ENCODE measurements at places on chromosomes 2 and 18.

- peak; percentile 42 for DNase-seq
Observed at GRCh38 chr2:159968279-159968900, 94.0 kb downstream of the PLA2R1 start.

DNA sequence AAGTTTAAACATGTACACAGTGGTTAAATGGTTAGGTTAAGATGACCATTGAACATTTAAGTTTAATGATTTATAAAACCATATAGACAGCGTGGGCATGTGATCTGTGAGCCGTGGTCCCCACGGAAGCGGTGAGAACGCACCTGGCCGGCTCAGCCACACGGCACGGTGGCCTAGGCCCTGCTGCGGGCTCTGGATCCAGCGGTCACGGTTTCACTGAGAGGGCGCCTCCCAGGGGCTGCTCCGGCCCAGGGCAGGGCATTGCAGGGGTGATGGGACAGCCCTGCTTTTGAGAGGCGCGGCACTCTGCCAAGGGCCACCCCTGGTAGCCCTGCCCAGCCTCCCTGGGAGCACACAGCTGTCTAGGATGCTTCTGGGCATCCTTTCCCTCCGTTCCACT is 124.9 kb downstream of the RGPD3 start:
- DNase-seq, result no peak

DNA sequence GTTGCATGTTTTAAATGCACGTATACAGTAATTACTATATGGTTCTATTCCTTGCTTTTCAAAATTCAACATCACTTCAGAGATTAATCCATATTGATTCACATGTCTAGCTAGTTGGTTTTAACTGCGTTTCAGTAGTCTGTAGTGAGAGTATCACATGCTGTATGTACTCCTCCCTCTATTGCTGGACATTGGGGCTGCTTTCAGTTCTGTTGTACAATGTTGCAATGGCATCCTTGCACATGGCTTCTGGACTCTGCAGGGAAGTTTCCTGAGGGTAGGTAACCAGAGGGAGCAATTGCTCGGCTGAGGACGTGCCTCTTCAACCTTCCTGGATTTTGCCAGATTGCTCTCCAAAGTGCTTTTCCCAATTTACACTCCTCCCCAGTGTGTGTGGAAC is 10.7 kb upstream of the HPCAL1 start:
- no peak for DNase-seq

DNA sequence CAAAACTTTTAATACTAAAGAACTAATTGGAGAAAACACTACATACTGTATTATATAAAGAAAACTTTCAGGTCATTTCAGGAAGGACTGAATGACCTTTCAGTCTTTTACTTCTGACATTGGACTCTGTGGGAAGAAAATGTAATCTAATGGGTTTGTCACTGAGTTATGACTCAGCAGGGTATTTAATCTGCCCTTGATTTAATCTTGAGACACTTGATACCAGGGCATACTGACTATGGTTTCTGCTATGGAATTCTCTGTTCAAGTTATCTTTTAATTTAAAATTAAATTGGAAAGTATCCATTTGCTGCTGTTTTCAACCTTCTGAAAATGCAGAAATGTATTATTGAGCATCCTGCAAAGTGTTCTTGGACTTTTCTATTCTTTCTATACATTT is 354.2 kb upstream of the GALNT5 start:
- DNase-seq, result no peak

DNA sequence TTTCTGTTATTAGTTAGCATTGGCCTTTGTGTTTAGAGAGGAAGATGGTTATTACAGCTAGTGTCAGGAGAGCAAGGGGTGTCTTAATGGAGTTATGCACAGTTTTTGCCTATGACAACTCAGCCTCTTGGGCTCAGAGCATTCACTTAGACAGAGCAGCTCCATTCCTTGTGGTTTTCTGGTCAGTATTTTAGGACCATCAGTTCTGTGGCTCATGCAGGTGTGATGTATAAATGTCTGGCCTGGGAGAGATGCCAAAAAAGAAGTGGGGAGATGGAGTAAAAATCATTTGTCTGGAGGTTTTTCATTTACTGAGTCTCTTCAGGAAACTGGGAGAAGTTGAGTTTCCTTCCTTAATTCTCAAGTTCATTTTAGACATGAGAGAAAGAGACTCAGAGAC is 79.7 kb downstream of the PRKCE start:
- DNase-seq, result no peak

- no peak for DNase-seq
Observed at GRCh38 chr18:61651880-61652268, 240.9 kb downstream of the RNF152 start.

DNA sequence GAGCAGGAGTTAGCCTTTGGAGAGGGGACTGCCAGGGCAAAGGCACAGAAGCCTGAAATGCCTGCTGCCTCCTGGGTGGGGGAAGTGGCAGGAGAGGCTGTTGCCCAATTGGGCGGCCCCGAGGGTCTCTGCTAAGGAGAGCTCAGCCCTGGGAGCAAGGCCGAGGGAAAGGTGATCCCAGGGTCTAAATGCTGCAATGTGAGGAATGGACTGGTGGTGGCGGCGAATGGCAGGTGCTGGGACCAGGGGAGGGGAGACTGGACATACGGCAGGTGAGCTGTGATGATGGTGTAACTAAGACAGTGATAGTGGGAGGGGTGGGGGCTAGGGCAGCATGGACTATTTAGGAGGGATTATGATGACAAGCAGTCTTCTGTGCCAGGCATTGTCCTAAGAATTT is 104.0 kb downstream of the DYSF start:
- DNase-seq, result no peak

DNA sequence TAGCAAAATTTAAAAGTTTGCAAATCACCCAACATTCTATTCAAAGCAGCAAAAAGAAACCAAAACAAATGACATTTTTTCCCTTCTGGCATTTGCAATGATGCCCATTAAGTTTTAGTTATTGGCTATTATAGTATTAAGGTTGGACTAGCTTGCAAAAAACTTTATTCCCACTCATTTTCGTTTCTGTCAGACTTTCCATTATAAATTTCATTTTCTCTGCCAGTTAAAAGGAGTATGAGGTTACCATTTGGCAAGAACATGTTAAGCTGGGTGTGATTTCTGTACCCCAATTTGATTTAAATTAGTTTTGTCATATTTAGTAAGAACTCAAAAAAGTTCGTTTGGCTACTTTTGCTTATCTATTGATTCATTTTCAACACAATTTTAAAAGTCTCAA is 187.9 kb downstream of the TCF4 start:
- no peak for DNase-seq

- no peak for DNase-seq
Observed at GRCh38 chr2:10594011-10594410, 95.8 kb downstream of the NOL10 start.

DNA sequence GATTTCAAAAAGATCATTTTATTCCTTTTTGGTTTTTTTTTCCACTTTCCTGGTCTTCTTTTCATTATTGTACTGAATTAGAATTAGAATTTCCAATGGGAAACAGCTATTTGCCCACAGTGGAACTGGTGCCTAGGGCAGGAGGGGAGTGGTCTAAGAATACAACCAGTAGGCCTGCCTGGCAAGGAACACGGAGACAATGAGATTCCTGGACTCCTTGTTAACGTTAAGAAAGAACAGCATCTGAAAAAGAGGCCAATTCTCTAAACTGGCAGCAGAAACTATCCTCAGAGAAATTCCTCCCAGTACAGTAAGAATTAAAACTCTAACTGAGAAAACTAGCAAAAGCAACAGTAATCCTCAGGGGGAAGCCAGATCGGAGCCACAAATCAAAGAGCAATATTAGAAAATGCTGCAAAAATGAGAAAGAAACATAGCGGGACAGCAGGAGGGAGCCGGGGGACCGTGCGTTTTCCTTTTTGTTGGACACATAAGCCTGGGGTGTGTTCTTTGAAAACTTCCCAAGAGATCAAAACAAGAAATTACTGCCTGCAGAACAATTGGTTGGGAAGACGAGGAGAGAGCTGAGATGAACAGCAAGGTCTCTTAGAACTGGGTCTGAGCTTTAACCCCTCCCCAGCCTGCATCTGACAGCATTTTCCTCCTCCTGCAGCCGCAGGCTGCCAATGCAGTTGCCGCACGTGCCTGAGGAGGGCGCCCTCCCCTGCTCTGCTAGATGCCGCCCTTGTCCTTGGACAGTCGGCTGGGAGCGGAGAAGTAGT is 776.0 kb downstream of the TSN start:
- no peak for DNase-seq

- no peak for DNase-seq
Observed at GRCh38 chr2:107018366-107018765, 132.4 kb upstream of the ST6GAL2 start.

DNA sequence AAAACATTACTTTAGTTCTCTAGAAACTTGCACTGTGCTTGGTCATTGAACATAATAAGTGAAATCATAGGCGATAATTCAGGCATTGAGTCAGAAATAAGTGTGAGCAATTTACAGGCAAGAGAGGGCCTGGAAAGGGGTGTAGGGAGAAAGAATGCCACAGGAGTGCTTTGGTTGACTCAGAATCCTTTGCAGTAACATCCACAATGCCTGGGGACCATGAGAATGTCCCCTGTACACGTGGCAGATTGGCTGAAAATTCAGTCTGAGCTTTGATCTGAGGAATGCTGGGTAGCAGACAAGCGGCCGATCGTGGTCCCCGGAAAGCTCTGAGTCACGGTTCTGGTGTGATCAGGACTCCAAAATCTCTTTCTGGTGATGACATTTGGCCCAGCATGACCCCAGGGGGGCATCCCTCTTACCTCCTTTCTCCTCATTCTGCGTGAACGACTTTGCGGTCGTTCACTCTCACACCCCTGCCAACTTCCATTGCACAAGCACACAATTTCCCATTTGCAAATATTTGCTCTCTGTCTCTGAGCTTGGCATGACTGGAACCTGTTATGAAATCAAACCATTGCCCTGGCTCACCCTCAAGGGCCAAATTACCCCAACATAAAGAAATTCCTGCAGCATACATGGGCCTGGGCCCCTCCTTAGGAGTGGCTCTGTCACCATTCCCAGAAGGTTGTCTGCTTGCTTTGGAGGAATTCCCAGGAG is 305.0 kb upstream of the EPAS1 start:
- peak; percentile 48 for DNase-seq

DNA sequence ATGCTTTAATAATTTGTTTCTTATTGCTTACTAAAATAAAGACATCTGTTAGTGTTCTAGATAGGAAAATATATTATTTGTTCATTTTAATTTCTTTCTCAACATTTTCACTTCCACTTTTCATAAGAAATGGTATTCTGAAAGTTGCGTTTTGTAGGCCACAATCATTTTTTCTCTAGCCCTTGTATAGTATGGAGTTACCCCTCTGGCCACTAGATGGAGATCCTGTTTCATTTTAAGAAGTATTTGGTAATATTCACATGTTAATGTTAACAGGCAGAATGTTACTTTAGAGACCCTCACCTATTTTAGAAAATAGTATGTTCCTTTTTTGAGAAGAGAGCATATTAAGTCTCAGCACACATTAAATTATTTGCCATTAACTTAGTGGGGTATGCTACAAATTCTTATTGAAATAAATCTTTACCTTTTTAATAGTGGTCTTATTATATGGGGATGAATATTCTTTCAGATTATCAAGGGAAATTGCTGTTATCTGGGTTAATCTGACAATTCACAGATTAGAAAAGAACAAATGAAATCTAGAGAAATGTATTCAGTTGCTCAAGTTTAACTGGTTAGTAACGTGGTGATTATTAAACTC is 73.9 kb upstream of the TTC27 start:
- peak; percentile 68 for DNase-seq

GRCh38 chr2:162007447-162008040 is 66.5 kb downstream of the DPP4 start:
- no peak for DNase-seq

GRCh38 chr2:196372811-196373664 is 201.7 kb upstream of the STK17B start:
- peak; percentile 42 for DNase-seq

DNA sequence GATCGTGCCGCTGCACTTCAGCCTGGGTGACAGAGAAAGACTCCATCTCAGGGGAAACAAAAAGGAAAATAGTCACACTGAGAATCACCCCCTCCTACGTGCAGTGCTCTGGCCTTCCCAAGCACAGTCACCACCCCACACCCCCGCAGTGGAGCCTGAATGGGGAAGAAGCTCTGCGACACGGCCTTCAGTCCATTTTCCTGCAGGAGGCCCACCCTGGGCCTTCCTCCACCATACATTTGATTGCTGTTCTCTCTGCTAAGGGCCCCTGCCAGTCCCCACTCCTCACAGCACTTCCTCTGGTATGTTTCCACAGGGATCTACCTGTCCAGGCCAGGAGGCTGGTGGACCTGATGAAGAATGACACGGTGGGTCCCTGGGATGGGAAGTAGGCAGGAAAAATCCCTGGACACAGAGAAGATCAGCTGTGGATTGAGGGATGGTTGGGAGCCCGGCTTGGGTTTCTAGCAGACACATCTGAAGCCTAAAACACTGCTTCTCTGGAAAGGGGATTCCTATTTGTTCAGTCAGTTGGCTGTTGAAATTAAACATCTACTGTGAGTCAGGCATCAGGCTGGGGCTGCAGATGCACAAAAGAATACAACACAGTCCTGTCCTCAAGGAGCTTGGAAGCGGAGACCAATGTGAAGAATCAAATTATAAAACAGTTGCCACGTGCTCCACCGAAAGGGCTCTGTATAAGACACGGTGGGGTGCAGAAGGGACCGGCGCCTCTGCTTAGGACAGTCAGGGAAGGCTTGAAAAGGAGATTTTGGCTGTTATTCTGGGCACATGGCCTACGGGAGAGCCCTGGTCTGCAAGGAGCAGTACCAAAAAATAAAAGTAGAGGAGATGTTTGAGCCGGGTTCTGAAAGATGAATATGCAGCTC is 82.2 kb downstream of the PLB1 start:
- no peak for DNase-seq

GRCh38 chr2:41710944-41711343 is 336.9 kb upstream of the PKDCC start:
- no peak for DNase-seq

- no peak for DNase-seq
Observed at GRCh38 chr2:171420728-171421563, 12.8 kb downstream of the METTL8 start.

GRCh38 chr2:40281021-40281940 is 170.6 kb downstream of the SLC8A1 start:
- peak; percentile 48 for DNase-seq

GRCh38 chr18:41227993-41228392 is 727.0 kb upstream of the PIK3C3 start:
- no peak for DNase-seq

DNA sequence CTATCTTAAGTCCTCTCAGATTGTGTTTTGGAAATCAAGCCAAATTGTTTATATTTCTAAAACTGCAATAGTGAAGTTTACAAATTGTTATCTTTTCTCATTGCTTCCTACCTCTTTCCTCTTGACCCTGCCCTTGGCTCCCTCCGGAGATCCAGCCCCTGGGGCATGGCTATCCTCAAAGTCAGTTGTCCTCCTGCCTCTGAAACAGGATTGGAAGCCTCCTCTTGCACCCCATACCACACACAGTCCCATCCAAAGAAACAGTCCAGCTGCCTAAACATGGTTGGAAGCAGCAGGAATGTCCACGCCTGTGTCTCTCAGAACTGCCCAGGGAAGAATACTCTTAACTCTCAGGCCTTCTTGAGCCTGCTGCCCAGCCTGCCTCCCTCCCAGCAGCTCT is 30.1 kb upstream of the COL6A3 start:
- DNase-seq, result peak; percentile 84

DNA sequence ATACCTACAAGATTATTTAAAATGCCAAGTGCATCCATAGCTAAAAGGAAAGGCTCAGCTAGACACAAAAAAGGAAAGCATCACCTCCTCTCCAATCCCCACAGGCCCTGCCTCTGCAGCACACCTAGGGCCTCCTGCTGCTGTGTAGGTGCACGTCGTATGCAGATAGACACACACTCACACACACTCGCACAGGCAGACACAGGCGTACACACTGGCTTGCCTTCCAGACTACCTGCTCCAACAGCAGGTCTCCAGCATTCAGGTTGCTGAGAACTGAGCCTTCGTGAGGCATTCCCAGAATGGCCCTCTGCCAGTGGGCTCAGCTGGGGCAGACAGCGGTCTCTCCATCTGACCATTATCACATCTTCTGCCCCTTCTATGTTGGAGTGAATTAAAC is 35.3 kb upstream of the FRZB start:
- no peak for DNase-seq

Data from fibroblast of villous mesenchyme (primary cell).